ENCODE measurements at places on chromosomes 7 and 10. TPM values are rescaled to one million over a fixed set of nuclear protein-coding genes. Genes with fewer than 3 reads are reported as not detected.

- no peak for DNase-seq
These were observed 614.1 kb upstream of the FZD8 start for GRCh38 chr10:36256166-36256565.

DNA sequence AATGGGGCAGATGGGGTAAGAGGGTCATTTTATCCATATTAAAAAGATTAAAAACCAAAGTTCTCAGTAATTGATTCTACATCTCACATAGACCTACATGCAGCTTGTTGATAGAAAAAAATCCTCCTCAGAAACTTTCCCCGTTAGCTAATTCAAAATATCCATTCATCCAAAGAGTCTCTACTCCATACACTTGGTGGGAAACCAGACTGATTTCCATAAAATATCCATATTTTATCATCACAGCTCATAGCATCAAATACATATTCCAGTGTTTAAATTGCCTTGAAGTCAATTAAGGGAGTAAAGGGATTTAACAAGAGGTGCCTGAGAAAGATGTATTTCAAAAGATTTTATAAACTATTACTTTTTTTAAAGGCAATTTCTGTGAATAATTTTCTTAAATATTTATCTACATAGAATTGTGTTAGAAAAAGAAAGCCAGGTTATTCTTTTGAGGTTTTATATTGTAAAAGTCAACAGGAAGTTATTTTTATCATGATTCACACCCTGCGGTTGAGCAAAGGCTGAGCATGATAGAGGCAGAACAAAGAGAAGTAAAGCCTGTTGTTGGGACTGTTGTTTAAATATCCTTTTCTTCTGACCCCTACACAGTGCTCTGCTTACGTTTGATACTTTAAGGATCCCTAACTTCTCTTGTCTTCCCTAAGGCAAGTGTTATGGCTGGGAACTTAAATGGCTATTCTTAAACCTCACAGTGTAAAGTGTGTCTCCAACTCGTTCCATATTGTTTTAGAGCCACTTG lies 266.7 kb downstream of the PRKG1 start:
- DNase-seq: no peak

DNA sequence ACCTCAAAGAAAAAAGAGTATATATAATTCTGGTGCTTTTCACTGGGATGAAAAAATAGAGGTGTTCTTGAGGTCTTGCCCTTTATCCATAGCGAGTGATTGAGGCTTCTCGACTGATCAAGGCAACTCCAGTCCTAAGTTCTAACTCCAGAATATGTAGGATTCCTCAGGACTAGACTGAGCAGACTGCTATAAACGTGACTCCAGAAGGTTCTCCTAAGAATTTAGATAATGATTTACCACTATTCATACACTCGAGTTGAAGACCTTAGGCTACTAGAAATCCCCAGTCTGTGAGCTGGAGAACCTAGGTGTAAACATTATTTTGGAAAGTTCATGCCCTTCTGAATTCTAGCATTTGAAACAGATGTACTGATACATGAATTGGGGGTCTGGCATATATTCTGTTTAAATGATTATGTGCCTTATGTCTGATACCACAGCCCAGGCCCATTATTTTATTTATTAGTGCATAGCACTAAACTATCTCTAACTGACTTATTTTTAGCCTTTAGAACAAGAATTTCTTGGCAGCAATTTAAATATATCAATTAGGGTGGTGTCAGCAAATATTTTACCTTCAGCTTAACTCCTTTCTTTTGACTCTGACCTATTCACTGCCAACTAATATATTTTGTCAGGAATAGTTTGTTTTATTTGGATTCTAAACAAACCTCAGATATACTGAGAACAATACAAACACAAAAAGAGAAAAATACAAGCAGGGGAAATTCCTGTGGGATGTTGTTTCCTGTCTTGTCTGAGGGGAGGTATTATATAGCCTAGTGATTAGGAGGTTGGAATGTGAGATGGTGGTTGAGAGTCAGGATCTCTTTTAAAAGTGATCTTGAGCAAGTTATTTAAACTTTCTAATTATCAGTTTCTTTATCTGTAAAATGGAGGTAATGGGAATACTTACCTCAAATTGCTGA lies 75.8 kb downstream of the PODXL start:
- DNase-seq: no peak

Gene CRHR2
- total RNA-seq: 0.21 TPM

GRCh38 chr7:66362136-66362535 lies 157.0 kb downstream of the TPST1 start:
- DNase-seq: no peak

GRCh38 chr7:137325927-137326326 lies 17.6 kb downstream of the PTN start:
- no peak for DNase-seq

DNA sequence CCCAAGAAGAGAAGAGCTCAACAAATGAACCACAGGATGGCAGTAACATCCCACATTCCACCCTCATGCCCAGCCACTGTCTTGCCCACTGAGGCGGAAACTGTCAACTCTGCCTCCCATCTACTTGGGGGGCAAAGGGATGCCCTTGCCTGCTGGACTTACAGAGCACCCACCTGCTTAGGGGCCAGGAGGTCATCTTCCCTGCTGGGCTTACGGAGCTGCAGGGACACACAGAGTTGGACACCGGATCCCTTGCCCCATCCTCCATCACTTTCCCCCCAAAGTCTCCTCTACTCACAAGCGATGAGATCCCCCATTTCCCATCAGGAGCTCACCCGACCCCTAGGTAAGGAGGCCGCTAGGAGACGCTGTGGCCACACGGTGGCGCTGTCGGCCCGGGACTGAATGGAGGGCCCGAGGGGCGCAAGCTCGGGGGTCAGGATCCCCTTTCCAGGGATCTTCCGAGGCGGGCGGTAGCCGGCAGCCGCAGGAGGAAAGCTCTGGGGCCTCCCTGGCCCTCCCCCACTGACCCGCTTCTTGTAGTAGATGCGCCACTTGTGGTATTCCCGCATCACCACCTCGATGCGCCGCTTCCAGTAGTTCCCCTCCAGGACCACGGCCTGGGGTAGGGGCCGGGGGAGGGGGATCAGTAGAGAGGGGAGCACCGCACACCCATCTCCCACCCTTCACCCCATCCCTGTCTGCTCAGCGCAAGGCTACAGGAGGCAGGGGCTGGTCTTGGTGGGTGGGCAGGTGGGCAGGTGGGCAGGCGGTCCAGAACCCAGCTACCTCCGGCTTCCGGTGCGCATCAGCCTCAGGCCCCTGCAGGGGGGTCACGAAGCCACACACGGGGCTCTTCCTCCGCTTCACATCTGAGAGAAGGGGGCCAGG lies 17.3 kb downstream of the MLXIPL start:
- peak; percentile 85 for DNase-seq

GRCh38 chr7:105224884-105225651 lies 163.7 kb downstream of the SRPK2 start:
- no peak for DNase-seq

DNA sequence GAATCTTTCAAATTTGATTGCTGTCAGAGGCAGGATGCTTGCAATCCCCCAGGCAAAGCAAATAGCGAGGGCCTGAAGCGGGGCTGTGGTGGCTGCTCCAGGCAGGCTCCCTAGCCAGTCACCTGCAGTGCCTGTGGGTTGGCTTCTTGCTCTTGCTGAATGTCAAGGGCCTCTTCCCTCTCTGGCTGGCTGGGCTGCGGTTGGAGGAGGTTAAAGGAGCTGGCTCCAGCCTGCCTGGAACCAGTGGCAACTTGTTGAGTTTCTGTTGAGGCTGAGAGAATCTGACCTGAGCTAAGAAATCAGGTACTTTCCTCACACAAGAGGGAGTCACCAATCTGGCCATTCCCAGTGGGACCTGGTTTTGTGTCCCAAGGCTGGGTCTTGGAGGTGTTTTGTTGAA lies 134.7 kb downstream of the TMEM178B start:
- DNase-seq: no peak

DNA sequence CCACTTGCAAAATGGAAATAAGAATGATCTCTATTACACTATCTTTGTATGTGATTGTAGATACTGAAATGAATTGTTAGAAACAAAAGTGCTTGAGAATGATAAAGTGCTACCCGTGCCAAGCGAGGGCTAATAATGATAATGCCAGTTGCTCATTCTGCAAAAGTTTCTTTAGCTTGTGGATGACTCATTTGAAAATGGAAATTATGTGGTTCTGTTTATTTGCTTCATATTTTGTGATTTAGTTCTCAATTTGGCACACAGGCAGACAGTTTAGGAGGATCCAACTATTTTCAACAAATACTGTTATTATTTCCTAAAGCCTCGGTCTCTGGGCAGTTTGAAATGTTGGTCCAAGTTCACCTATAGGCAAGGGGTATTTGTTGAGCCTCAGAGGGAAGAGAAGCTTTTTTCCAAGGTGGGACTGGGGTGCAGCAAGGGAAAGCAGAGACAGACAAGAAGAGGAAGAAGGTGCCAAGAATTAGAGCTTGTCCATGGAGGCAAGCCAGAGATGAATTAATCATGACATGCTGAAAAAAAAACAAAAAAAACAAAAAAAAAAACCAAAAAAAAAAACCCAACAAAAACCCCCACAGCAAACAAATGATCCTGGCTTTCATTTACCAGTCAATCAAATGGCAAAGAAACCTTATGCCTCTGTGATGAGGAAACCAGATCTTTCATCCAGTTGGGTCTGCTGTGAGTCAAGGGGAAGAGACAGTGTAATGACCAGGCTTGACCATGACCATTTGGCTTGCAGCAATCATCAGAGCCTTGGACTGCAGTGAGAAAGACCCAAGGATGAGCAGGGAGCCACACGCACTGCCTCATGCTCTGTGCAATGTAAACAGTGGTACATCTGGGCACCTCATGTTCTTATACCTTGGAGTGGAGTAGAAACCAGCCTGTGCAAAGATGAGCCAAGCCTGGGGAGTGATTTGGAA lies 285.0 kb upstream of the HABP2 start:
- no peak for DNase-seq

Gene RAPGEF5
- total RNA-seq: 11.7 TPM

DNA sequence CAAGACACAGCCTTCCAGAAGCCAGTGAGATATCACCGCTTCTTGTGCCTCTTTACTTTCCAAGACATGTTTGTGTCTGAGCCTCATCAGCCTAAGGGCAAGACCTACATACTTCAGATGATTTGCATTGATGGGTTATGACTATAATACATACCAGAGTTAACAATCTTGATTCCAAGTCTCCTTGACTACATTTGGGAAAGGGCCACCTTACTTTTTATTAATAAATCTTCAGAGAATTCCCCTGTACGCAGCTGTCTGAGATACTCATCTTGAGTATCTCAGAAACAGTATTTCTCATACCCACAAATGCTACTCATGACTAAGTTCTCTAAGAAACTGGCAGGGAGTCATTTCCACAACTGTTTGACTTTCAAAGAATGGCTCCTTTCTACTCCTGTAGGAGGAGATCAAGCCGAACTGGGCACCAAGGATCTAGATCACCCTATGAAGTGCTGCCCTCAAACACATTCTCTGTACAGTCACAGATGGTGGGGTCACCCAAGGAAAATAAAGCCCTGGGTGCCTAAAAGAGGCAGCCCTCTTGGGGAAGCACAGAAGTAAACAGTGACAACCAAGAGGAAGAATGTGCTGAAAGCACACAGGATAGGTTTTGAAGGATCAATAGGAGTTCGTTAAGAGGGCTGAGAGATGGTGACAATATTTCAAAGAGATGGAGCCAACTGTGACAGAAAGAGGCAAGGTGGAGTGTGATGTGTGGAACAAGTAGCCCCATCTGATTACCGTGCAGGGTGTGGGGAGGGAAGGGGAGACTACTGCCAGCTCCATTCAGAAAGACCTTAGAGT lies 138.9 kb downstream of the JAZF1 start:
- no peak for DNase-seq

Data from type B pancreatic cell (in vitro differentiated cells).